GDM1 (cell line): ENCODE measurements at places on chromosomes 5 and 9.
A peak's percentile ranks its signal among the peaks of the same experiment; 100 is the strongest.

DNA sequence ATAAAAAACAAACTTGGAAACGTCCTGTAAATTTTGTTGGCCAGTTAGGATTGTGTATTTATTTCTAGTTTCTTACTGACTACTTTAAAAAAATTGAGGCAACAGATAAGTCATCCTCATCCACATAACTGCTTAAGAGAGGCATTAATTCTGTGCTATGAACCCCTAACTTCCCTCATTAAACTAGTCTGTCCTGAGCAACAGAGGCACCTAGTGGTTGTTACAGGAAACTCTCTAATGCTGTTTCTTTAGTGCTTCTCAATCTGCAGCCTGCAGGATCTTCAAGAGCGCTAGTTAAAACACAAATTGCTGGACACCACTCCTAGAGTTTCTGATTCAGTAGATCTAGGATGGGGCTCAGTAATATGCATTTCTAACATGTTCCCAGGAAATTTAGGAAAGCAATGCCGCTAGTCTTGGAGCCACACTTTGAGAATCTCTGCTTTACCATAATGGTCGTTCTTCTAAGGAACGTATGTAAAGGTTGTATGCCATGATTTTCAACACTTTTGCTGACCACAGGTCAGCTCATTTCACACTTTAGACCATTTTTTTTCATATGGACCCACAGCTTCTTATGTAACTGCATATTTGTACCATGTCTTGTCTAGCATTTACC is 410.1 kb upstream of the SMARCA2 start:
- no peak for DNase-seq

GRCh38 chr5:40981420-40981819 is 72.1 kb downstream of the C7 start:
- no peak for DNase-seq

DNA sequence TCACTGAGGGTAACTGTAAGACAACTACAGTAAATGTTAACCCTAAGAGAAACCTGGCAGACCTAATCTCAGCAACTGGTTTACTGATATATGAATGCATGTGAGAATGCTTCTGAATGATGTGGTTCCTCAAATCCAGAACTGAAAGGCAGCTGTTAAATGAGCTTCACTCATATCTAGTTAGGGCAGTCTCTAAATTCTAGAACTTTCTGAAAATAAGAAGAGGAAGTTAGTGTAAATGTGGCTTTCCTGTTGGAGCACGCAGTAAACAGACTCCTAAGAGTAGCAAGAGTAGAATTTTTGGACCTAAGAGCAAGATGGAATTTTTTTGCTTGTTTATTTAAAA is 117.9 kb upstream of the KCNN2 start:
- DNase-seq: peak; percentile 38

GRCh38 chr5:14379739-14380497 is 201.7 kb upstream of the OTULINL start:
- DNase-seq: no peak

DNA sequence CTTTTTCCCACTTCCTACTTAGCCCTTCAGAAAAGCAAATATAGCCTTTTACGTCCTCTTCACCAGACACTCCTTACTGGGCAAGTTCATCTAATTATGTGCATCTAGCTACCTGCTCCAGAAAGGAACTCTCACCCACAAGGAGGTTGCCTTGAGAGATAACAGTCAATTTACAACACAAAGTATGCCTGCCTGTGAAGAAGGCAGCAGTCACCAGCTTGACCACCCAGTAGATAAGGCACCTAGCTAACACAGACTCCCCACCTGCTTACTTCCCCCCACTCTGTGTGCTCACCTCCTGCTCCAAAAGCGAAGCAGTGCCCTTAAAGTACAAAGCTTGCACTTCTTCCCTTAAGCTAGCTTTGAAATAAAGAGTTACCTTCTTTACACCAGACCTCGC is 111.7 kb upstream of the MRPS30 start:
- no peak for DNase-seq

DNA sequence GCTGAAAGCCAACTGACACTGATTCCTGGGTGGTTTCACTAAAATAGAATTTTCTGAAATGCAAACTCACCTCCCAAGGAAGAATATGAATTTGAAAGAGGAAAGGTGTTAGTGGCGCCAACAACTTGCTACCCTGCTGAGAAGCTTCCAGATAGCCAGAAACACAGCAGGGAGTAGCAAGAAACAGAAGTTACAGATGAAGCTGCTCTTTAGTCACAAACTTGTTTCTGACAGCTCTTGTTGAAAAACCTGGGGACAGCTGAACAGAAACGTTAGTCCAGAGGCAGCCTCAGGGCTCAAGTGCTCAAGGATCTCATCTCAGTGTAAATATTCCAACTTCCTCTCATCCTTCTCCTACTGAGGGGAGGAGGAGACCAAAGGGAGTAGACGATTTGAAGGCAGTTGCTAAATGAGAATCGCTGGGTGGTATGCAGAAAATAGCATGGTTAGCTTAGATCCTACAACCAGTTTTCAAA is 184.1 kb downstream of the PDE4D start:
- DNase-seq: no peak

DNA sequence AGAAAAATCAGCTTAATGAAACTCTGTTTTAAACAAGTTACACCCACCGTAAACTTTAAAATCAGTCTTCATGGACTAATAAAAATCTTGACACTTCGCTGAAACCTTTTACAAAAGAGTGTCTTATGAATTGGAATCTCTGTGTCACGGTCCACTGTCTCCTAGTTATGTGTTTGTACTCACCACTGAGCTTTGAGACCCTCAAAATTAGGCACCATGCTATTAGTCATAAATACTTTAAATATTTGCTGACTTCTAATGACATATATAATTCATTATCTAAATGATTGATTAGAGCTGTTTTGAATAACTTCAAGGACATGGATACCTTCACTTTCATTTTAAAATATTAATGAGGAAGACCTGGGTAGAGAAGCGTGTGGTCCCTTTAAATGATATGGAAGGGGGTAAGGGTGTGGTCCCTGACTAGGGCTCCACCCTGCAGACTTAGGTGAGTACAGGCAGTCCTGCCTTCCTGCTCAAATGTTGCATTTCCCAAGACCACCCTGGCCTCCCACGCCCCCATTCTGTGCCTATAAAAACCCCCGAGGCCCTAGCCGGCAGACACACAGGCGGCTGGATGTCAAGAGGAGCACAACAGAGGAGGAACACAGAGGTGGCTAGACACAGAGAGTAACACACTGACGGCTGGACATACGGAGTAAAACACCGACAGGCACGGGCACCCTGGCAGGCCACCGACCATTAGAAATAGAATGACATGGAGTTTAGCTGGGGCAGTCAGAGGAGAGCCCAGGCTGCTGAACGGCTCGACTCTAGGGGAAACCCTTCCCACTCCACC is 179.0 kb upstream of the CDH9 start:
- DNase-seq: no peak
